Stimulated activated CD8-positive, alpha-beta memory T cell treated with anti-CD3 and anti-CD28 coated beads, Interleukin-4, amount 100 ng/mL, for 4 hours (primary cell): ENCODE measurements at places on chromosomes 16 and 17.

DNA sequence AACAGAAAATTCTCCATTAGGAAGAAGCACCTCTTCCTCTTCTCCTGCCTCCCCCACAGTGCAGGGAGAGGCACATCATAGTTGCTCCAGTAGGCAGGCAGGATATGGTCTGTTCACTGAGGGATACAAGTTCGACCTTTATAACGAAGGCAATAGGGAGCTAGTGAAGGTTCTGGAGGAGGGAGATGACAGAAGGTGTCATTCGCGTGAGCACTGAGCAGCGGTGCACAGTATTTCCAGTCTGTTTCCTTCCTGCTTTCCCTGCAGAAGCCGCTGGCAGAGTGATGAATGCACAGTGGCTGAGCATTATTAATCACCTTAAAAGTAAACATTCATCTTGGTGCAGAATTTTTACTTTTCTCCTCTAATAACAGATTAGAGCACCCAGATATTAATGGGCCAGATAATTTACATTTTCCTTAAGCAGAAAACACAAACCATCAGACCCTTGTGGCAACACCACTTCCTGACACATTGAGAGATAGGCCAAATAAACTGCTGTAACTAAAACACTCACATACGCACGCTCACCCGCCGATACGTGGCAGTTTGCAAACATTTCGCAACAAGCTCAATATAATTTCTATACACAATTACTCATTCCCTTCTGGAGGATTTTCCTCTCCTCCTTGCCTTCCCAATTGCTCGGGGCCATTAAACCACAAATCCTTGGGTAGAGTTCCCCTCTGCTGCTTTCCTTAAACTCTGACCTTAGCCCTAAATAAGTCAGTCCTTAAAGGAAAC, 69.5 kb downstream of the AIPL1 start:
- no peak for DNase-seq

GRCh38 chr17:15273141-15273793, 8.1 kb upstream of the PMP22 start:
- no peak for DNase-seq

GRCh38 chr16:7550096-7550495, 217.5 kb downstream of the RBFOX1 start:
- no peak for DNase-seq

DNA sequence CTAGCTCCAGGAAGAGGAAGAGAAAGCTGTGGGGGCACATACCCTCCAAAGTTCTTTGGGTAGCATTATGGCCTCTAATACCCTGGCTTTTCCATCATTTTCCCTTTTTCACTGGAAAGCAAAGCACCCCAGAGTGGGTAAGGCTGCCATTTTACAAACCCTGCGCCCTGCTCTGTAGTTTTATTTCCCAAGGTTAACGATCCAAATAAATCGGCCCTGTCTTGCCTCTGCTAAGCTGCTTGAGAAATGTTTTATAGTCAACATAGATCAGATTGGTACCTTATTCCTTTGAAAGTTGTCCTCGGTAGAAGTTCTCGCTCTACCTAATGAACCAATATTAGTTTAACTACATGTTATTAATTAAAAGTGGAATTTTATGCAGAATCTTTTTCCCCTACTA, 328.2 kb downstream of the NPIPA8 start:
- DNase-seq, result no peak

DNA sequence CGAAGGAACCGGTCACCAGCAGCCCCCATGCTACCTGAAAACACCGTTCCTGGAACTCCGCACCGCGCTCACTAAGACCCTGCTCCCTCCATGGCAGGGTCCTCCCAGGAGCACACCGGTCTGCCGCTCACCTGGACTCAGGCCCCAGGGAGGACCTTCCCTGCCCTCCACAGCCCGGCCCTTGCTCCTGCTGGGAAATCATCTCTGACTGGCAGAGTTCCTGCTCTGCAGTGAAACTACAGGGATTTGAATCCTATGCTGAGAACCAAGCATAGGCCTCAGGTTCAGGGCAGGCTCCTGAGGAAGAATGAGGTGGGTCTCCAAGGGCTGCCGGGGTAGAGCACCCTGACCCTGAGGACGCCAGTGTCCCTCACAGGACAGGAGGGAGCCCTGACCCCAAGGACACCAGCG, 88.5 kb downstream of the KCNJ12 start:
- DNase-seq, result no peak

DNA sequence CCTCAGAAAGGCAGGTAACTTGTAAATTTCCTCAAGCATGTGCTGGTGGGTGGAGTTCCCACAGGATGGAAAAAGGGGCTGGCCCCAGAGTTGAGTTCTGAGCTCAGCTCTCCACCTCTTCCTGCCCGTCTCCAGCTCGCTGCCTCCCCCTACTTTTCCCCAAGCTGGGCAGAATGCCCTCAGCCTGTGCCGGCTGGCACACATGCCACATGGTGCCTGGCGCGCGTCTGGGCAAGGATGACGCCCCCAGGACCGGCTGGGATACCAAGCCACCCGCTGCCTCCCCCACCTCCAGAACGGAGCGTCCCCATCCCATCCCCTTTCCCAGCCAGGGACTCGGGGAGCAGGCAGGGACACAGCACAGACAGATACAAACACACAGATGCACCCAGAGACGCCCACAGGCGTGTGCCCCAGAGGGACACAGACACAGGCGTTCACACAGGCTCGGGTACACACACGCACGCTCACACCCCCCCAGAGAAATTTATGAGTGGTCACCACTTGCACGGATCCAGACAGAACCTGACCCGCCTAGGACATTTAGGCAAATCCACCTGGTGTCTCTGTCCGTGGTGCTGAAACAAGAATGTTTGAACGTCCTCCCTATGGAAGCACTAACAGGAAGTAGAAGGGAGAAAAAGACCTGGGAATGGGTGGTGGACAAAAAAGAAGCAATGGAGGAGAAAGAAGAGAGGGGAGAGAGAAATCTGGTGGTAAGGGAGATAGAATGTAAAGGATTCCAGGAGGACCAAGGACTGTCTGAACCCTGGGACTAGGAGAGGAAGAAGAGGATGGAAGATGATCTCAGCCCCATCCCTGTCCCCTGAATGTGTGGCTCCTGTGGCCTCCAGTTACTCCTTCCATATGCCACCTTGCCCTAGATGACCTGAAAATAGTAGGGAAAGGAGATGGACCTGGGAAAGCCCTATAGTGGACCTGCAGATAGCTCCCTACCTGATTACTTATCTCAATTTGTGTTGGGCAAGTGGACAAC, 15.5 kb downstream of the NEUROD2 start:
- DNase-seq, result no peak

DNA sequence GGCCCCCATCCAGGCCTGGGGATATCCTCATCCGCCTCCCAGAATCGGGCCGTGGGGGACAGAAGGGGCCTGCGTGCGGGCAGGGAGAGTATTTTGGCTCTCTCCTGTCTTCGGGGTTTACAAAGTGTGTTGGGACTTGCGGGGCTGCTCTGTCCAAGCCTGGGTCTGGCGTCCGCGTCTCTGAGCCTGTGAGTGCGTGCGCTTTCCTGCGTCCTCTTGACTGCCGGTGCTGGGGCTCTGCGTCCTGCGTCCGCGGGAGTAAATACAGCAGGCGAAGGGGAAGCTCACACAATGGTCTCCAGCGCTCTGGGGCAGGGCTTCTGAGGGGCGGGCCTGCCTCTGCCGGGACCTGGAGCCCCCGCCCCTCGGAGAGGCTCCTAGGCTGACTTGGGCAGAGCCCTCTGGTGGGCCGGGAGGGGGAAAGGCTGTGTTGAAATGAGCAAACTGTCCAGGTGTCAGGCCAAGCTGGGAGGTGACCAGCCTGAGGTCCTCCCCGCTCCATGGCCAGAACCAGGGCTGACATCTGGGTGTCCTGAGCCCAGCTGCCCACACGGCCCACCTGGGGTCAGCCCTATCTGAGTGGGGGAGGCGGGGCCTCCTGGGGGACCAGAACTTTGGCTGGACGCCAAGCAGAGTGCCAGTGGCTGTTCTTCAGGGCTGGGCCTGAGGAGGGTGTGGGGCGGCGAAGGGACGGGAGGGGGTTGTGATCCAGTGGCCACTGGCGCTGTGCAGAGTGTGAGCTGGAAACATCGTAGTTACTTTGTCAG, 233.6 kb downstream of the SEC14L1 start:
- DNase-seq, result no peak

DNA sequence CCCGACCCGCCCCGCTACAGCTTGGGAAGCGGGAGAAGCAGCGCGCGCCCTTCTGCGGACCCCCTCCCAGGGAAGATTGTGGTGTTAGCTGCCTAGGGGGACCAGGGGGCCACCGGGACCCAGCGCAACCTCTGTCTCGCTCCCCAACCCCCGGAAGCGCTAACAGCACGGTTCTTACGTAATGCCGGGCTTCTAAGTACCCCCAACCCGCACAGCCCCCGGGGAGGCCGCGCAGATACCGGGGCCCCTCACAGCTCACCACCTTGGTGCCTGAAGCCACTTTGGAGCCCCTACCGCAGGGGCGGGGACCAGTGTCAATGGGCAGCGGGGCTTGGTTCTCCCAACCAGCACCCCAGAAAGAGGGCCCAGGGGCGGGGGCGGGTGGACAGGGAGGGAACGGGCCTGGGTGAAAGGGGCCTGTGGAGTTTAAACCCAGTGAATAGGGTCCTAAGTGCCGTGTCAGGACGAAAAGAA, 348 bp downstream of the MPP2 start:
- DNase-seq, result no peak

DNA sequence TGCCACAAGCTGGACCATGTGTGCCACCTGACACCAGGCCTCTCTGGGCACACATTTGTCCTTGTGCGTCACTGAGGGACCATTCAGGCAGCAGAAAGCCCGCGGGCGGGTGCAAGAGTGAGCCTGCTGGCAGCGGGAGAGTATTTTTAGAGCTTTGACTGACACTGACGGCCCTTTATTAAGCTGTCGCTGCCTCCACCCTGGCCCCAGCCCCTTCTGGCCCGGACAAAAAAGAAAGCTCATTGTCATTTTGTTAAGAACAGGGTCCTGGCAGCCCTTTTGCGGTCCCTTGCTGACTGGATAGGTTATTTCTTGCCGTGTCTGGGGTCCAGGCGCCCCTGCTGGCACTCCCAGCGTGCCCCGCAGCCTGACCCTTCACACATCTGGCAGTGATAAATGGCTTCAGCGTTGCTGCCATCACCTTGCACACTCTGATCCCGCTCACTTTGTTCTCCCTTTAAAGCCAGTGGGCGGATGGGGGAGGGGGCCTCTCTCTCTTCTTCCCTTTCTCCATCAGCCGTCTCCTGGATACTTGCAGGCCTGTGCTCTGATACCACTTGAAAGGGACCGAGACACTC, 78.4 kb upstream of the NKD1 start:
- DNase-seq, result no peak

DNA sequence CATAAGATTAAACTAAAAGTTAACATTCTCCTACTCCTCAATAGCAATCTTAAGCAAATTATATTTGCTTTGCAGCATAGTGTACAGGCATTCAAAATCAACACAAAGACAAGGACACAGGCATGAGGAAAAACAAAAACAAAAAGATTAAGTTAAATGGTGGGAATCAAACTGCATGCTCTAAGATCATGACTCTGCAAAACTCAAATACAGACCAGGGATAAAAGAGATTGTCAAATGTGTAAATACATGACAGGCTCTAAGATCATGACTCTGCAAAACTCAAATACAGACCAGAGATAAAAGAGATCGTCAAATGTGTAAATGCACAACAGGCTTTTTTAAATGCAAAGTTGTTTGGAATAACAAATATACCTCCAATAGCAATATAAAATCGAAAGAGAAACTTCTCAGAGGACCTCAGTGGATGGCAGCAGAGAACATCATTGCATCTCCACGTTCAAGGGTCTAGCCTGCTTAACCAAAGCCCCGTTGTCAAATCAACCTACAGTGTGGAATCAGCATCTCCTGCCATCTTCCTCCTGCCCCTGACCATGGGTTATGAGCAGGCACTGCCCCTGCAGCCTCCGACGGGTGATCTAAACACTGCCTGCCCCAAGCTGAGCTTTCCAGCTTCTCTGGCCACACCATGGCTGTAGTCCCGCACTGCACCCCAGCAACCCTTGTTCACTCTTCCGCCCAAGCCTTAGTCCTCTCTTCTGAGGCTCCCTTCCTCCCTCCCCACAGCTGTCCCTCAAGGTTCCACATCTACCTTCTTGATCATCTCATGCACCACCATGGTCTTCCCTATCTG, 446.1 kb downstream of the SOX9 start:
- no peak for DNase-seq

DNA sequence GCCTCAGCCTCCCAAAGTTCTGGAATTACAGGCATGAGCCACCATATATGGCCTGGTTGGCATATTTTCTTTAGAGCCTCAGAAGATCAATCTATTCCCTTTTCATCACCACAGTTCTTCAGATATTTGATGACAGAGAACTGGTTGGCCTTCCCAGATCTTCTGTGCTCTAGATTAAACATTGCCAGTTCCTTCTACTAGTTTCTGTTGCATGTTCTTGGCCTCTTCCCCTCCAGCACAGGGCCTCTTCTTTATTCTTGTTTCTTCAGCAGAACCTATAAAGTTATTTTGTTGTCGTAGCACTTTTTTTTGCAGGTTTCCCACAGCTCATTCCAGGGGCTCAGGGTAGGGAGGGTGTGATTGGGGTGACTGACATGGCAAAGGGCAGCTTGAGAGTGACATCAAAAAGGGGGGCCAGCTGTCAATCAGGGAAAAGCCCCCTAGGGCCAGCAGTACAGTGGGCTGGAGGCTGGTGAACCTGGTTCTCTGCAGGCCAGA, 9.3 kb downstream of the CHD9 start:
- no peak for DNase-seq

- DNase-seq, result no peak
These were observed at the start of gene DERL2 for GRCh38 chr17:5485270-5486205. DERL2 (minus strand) TSS chr17:5486178; CDS start chr17:5486161, 17 bp downstream.

DNA sequence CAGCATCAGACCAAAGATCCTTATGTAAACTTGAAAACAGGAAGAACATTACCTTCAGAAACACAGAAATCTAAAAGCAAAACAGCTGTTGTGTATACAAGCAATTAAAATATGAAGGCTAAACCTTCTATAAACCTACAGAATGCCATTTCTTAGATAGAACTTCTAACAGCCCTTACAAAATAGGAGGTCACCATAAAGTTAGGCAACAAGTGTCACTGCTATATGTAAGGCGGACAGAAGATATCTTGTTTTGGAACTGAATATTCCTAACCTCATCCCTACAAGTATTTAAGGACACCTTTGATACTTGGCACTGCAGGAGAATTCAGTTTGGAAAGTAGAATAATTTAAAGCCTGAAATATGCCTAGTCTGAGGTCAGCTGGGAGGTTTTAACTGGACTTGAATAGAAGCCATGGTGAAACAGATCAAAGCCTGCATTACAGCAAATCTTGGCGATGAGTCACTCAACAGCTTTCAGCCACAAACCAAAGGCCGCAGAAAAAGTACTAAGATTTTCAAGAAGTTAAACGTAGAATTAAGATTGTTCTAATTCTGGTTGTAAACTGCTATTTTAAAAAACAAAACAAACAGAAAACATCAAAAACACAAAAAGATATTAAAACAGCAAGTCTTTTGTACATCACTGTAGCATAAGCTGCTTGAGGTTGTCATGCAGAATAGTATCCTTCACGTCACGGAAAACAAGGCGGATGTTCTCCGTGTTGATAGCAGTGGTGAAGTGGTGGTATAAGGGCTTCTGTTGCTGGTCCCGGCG, 42.7 kb downstream of the GNA13 start:
- DNase-seq, result no peak

GRCh38 chr16:66193543-66194229, 172.8 kb upstream of the CDH5 start:
- DNase-seq, result no peak
